ENCODE measurements at places on chromosomes 5 and 9.

DNA sequence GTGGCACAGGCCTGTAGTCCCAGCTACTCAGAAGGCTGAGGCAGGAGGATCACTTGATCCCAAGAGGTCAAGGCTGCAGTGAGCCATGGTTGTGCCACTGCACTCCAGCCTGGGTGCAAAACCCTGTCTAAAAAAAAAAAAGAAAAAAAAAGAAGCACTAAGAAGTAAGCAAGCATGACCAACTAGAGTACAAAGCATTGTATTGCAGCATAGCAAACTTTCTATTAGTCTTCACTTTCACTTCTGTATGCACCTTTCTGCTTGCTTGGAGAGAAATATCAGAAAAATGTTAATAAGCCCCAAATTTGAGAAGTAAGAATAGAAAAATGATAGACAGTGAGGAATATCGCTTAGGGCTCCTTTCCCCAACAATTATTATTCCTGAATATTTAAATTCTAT, 497.7 kb upstream of the WWC1 start:
- no peak for DNase-seq

DNA sequence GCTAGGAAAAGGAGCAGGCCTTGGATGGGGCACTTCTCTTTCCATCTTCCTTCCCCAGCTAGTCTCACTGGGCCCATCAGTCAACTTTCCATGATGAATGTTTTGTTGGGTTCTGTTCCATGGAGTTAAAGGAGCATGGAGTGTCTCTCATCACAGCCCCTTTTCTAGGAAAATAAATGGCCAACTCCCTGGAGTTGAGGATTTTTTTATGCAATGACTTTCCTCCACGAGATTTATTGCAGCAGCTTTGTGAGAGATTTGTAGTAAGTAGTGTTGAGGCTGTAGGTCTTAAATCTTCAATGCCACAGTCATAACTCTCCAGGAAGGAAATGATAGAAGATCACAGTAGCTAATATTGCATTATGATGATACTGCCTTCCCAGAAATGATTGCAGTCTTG, 45.6 kb upstream of the SLC44A1 start:
- DNase-seq, result no peak

DNA sequence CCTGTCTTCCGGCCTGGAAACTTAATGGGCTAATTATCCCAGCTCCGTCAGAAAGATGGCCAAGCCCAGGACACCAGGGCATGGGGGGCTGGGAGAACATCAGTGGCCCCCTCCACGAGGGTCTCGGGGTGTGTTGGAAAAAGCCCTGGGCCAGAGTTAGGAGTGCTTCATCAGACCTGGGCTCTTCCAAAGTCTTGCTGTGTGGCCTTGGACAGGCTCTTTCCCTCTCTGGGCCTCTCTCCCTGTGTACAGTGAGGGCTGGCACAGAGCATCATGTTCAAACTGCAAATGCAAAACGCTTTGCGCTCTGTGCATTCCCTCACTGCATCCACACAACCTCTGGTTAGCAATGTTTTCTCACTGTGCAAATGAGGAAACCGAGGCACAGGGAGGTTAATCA, 48.3 kb downstream of the ASS1 start:
- DNase-seq, result no peak

DNA sequence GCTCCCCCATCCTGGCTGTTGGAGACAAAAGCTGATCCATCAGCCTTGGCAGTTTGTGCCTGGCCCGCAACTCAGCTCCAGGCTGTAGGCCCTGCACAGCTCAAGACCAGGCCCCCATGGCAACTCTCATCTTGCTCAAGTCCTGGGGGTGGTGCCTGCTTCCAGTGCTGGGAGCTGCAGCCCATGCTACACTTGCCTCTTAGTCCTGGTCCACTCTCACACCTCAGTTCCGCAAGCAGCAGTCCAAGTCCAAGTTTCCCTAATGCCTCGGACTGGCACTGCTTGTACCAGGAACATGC, 14.2 kb downstream of the AHRR start:
- DNase-seq, result no peak

- DNase-seq, result no peak
Observed at GRCh38 chr5:65382582-65382981, 99.1 kb downstream of the ADAMTS6 start.

GRCh38 chr5:126831156-126831555, 54.2 kb downstream of the LMNB1 start:
- DNase-seq, result no peak

DNA sequence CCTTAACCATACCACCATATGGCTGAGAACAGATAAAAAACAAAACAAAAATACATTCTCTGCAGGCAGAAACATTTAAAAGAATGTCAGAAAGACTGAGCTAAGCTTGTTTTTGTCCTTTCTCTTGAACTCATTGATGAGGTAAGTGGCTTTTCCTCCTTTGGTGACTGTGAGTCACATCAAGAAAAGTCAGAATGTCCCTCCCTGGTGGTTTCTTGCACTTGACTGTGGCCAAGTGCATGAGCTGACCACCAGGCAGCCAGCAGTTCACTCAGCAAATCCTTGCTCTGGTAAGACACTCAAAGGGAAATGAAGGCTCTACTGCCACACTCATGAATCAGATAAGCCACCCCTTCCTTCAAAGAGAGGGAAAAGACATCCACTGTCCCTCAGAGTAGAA, 970.9 kb downstream of the TAF11L14 start:
- DNase-seq, result no peak

Data from suppressor macrophage treated with lipopolysaccharide for 1 hour (primary cell).